Effector memory CD8-positive, alpha-beta T cell (primary cell): ENCODE measurements at places on chromosomes 3 and 15.

DNA sequence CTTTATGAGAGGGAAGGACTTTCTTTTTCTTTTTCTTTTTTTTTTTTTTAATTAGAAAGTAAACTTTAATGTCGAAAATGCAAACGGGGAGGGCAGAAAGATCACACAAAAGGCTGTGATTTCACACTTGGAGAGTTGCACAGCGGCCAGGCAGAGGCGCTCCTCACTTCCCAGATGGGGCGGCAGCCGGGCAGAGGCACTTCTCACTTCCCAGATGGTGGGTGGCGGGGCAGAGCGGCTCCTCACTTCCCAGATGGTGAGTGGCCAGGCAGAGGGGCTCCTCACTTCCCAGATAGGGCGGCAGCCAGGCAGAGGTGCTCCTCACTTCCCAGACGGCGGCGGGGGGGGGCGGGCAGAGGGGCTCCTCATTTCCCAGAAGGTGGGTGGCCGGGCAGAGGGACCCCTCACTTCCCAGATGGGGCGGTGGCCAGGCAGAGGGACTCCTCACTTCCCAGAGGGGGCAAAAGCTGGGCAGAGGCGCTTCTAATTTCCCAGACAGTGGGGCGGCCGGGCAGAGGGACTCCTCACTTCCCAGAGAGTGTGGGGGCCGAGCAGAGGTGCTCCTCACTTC lies 88.6 kb downstream of the ATP2B2 start:
- peaks cover 6% of the 10 kb centered on the region for H3K4me1 ChIP-seq
- no peak overlapping the region for H3K27ac ChIP-seq
- no peak for DNase-seq
- peaks cover 5% of the 10 kb centered on the region for H3K36me3 ChIP-seq
- no peak overlapping the region for H3K4me3 ChIP-seq

DNA sequence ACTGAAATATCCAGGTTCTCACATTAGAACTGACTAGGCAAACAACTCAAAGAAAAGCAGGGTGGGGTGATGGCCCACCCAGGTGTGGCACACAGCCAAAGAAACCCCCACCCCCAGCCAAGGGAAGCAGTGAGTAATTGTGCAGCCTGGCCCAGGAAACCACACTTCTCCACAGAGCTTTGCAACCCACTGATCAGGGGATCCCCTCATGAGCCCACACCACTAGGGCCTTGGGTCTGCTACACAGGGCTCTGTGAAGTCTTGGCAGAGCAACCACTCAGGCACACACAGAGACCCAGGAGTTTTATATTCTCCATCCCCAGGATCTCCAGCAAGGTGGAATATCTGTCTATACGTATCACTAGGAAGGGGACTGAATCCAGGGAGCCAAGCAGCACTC lies 22.2 kb upstream of the TRIM42 start:
- H3K4me3 ChIP-seq: no peak overlapping the region
- H3K4me1 ChIP-seq: no peaks in the 10 kb centered on the region
- no peak overlapping the region for H3K27ac ChIP-seq
- DNase-seq: no peak
- H3K36me3 ChIP-seq: peaks cover 4% of the 10 kb centered on the region

DNA sequence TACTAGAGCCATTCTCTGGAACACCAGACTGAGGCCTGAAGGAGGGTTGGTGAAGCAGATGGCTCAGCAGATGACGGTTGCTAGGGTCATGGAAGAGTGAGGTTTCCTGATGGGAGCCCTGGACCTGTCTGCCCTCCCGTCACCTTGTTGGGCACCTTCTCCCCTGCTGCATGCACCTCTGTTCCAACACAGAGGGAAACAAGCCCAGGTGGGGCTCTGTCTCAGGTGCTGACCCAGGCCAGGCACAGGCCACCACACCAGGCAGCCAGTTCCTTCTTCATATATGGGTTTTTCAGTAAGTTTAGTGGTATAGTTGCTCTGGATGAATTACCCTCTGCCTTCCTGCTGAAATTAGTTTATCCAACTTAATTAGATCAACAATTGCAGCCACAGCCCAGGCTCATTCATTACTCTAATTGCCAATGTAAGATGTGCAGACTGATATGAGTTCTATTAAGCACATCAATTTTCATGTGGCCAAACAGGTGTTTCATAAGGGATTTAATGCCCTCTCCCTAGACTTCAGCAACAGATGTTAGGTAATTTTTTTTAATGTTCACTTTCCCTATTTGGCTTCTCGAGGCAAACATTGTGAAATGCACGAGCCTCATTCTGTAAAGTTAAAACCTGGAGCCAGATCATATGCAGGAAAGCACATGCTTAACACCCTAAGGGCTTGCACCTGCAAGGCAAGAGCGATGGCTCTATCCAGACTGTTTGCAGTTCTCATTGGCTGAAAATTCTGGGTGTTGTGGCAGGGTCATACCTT lies 174.8 kb downstream of the CHDH start:
- H3K36me3 ChIP-seq: no peaks in the 10 kb centered on the region
- no peak for DNase-seq
- peaks cover 44% of the 10 kb centered on the region for H3K27me3 ChIP-seq
- H3K4me1 ChIP-seq: no peaks in the 10 kb centered on the region
- no peak overlapping the region for H3K27ac ChIP-seq

DNA sequence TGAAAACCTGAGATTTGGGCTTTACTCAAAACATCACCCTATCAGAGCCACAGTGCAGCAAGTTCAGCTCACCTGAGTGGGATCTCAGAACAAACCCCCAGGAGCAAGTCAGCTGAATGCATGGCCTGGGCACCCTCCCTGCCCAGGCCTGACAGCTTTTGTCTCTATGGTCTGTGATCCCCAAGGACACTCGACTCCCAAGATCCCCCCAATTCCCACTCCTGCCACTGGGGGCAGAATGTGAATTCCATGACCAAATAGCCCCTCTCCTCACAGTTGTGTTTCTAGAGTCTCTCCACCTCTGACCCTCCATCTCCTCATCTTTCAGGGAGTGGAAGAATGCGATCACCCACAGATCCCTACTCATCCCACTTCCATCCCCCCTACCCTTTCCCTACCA lies 58.9 kb downstream of the ZNF445 start:
- no peak for DNase-seq
- H3K4me1 ChIP-seq: no peaks in the 10 kb centered on the region
- H3K27ac ChIP-seq: no peak overlapping the region
- peaks cover 37% of the 10 kb centered on the region for H3K27me3 ChIP-seq

GRCh38 chr15:58877999-58878825 lies 55.3 kb downstream of the SLTM start:
- H3K27ac ChIP-seq: no peak overlapping the region
- H3K4me3 ChIP-seq: no peak overlapping the region
- no peaks in the 10 kb centered on the region for H3K4me1 ChIP-seq
- no peaks in the 10 kb centered on the region for H3K27me3 ChIP-seq
